ENCODE measurements at places on chromosomes 5 and 9. TPM values are rescaled to one million over a fixed set of nuclear protein-coding genes. Genes with fewer than 3 reads are reported as not detected.

DNA sequence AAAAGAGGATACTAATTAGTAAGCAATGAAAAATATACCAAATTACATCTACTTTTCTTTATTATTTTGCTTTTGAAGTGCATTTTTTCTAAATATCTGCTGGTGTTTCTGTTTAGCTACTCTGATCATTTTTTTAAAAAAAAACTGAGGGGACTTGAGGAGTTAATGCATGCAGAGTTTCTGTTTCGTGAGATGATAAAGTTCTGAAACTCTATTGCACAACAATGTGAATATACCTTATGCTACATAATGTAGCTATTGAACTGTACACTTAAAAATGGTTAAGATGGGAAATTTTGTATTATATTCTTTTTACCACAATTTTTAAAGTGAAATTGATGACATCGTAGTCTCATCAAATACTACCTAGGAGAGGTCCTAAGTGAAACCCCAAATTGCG, 288.3 kb upstream of the NR4A3 start:
- no peak for DNase-seq

GRCh38 chr9:35869621-35870216, 482 bp downstream of the OR13J1 start:
- no peak for DNase-seq

DNA sequence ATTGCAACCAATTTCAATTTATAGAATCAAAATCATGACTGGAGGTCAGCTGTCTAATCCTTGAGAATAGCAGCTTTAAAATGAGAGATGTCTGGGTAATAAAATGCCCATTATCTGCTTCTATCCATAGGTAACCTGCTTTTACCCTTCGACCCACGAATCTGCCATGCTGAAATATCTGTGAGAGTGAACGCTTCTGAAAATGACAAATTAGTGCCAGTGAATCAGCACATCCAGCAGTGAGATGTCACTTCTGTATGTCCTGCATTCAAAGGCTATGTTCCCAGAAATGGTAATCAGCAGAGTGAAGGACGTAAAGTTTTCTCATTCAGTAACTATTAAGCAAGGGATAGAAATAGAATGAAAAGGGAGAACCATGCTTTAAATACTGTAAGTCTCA, 532.4 kb upstream of the ITGA1 start:
- no peak for DNase-seq

DNA sequence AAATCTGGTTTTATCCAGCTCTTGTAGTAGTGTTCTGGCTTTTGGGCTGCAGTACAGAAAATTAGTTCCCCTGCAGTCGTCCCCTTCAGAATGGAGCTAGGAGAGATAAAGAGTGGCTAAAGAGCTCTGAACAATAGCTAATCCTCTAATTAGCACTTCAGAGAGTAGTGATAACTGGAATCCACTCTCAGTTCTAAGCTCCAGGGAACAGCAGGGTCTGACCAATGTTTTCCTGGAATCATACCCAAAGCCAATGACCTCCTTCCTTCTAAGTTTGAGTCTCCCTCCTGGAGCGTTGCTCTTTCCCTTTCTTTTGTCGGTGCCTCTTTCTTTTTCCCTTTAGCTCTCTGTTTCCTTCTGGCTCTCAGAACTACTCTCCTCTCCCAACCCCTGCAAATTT, 47.4 kb downstream of the MFAP3 start:
- DNase-seq = no peak

DNA sequence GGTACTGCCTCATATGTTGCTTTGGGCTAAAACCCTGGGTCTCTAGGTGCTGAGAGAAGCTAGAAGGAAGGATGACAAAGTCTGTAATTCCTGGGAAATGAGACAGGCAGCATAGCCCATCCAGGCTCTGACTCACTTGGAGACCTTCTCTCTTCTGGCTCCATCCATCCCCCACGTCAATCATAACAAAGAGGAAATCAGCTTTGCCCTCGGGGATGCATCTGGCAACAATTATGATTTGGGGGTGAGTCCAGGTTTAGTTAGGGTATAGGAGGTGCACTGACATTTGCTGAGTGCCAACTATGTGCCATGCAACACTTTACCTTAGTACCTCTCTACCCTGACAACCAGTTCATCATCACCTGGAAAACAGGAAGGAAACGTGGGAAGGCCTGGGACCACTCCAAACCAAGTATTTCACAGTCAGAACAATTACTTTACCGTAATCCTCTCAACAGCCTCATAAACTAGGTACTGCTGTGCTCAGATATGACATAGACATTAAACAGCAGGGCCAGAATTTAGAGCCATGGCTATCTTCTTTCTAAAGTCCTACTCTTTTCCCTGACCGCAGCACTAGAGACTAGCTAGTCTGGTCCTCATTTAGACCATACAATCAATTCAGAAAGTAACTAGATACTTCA, 39.1 kb upstream of the GZMA start:
- no peak for DNase-seq

DNA sequence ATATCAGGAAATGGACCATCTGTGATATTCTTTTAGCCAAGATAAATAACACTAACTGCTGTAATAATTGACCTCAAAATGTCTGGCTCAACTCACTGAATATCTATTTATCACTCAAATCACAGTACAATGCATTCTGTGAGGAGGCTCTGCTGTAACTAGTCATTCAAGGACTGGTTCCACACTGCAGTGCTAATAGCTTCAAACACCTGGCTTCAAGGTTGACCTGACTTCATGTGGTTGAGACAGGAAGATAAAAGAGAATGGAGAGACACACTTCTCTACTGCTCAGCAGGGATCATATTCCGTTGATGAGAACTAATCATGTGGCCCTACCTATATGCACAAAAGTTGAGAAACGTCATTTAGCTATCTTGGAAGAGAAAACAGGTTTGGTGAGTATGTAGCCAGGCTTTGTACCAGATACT, 3.4 kb upstream of the RHOBTB3 start:
- peak; percentile 5 for DNase-seq

GRCh38 chr5:95007921-95008597, 276.8 kb downstream of the MCTP1 start:
- DNase-seq = no peak

GRCh38 chr5:66629446-66629845, 33.3 kb downstream of the MAST4 start:
- no peak for DNase-seq

DNA sequence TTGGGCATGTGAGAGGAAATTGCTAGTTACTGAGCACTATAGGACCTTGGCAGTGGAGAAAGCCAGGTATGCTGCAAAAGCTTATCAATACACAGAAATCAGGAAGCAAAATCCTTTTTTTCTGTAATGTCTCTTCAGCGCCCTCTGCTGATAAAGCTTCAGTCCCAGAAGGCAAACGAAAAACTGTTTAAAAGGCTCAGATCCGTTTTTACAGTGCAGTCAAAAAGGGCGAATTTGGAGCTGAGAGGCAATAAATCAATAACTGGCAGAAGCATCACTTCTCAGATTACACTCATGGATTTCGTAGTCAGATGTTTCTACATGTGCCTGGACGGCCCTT, 1.1 kb upstream of the MAN2A1 start:
- DNase-seq = peak; percentile 81

GRCh38 chr5:154243736-154244135, 53.2 kb downstream of the GALNT10 start:
- no peak for DNase-seq

DNA sequence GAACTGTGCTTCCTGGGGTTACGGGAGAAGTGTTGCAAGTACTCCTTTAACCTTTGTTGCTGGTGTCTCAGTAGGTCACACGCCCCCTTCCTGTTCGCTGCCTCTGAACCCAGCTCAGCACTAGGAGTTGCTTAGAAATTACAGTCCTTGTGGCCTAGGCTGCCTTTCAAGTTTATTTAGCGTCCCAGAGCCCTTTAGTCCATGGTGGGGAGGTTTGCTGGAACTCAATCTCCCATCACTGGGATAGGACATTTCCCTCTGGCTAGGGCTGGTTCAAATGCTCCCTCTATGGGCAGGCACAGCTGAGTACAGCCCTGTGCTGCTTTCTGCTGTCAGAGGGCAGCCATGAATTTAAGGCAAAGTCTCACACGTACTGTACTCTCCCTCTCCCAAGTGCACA, 4.7 kb downstream of the IFNA8 start:
- peak; percentile 54 for DNase-seq

DNA sequence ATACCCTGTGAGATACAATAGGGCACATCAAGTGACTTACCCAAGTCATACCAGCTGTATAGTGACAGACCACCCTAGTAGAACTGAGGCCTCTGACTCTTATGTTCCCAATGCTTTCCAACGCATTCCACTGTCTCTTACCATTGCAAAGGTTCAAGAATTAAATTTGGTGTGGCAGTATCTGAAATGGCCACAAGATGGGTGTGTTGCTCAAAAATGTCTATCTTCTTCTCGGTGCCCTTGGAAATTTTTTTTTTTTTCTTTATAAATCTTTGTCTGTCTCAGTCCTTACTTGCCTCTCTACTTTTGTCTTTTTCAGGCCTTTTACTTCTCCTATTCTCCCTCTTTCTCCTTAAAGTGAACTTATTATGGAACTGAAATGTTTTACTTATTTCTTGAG, 48.4 kb downstream of the GPR21 start:
- peak; percentile 84 for DNase-seq

DNA sequence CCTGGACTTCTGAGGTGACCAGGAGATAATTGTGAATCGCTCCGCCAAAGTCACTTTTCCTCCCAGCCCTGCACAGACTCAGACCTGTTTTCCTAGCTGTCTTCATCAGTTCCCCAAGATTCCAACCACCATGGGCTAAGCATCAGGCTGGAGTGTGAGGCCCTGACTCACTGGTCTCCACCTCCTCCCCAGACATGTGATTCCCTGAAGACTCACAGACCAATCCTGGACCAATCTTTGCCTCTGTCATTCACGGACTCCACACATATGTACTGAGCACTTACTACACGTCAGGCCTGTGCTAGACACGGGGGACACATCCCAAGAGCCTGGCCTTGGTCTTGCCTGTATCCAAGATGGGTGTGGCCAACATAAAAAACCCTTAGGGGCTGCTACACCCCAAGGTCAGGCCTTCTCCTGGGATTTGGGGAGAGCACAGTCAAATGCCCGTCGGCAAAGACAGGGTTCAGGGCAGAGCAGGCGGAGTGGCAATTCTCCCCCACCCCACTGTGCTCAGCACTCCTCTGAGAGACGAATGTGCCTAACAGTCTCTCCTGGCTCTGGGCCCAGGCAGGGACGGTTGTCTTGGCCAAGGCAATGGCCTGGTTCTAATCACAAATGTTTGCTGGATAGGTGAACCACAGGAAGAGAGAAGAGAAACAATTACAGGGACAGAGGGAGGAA, 11.9 kb downstream of the EEIG1 start:
- DNase-seq = no peak

- peak; percentile 21 for DNase-seq
These were observed 58.5 kb downstream of the ZNF462 start for GRCh38 chr9:106921341-106921899.

GRCh38 chr9:114271556-114272510, 51.1 kb upstream of the ORM1 start:
- peak; percentile 83 for DNase-seq

- DNase-seq = no peak
These were observed 85.0 kb downstream of the FSTL4 start for GRCh38 chr5:133527311-133527710.

GRCh38 chr5:140207250-140207964, 32.4 kb downstream of the CYSTM1 start:
- no peak for DNase-seq

- DNase-seq = no peak
These were observed 510.2 kb downstream of the RASEF start for GRCh38 chr9:82552784-82553183.

DNA sequence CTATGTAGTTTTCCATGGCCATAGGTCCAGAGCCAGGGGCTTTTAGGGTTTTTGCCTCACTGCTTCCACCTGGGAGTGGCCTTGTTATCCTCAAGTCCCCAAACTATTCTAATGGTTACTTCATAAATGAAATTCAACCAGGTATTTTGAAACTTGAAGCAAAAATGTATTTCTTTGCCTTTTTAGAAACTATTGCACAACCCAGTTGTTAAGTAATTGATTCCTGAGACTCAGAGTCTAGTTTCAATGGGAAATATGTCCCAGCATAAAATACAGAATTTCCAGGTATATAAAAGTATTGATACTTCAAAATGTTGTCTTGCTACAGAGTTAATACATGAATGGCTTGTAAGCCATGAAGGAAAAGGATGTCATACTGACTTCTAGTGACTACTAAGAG, 456.2 kb upstream of the DAB2 start:
- no peak for DNase-seq

- no peak for DNase-seq
These were observed 55.2 kb downstream of the NSD1 start for GRCh38 chr5:177188775-177189174.

DNA sequence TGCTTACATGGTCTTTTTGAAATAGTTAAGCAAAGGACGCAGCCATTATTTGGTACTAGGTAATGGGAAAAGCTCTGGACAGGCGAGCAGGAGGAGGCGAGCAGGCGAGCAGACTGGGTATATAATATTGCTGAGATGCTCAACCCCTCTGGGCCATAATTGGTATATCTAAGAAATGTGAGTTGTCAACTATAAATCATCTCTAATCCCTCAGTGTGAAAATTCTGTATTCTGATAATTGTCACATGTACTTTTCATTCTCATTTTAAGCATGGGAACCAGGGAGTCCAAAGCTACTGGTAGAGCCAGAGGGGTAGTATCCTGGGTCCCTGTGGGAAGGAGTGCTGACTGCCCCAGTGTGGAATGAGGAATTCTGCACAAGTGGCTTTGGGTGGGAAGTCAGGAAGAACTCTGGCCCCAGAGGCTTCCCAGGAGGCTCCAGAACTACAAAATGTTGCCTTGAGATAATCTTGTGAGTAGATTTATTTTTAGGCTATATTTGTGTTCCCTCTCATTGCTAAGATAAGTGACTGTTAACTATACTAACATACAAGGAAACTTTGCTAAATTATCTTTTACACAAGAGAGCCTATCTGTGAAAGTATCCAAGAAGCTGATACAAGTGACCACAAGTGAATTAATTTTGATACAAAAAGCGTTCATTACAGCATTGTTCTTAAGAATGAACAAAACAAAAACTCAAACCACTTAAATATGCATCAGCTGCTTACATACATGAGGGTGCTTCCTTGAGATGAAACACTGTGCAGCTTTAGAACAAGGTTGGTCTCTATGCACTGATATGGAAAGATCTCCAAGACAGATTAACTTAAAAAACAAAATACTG, 70.5 kb upstream of the TNFAIP8 start:
- DNase-seq = no peak

The ADGRD2 gene
- 0.89 TPM for polyA plus RNA-seq

The BRINP1 gene
- polyA plus RNA-seq = 11.8 TPM

The PIK3R1 gene
- polyA plus RNA-seq = 5.9 TPM

The SDHA gene
- 70.6 TPM for polyA plus RNA-seq

The SMIM33 gene
- not detected for polyA plus RNA-seq

The ACSL6 gene
- polyA plus RNA-seq = 0.76 TPM

The ARL15 gene
- 12.1 TPM for polyA plus RNA-seq

Data from GM23338 (cell line).